ENCODE measurements at places on chromosomes 1 and 21.

DNA sequence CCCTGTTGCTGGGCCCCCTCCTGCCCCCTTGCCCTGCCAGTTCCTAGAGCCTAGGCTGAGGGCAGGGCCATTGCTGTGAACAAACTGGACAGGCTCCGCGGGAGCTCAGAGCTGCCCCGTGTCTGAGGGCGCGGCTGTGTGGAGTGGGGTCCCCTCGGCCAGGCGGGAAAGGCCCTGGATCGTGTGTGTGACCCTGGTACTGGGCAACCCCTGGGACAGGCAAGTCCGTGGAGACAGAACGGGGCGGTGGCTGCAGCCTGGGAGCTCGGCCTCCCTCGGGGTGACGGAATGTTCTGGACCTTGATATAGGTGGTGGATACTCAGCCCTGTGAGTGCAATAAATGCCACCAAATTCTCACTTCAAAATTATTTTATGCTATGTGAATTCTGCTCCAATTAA lies 27.7 kb upstream of the C1orf159 start:
- no peak for DNase-seq

DNA sequence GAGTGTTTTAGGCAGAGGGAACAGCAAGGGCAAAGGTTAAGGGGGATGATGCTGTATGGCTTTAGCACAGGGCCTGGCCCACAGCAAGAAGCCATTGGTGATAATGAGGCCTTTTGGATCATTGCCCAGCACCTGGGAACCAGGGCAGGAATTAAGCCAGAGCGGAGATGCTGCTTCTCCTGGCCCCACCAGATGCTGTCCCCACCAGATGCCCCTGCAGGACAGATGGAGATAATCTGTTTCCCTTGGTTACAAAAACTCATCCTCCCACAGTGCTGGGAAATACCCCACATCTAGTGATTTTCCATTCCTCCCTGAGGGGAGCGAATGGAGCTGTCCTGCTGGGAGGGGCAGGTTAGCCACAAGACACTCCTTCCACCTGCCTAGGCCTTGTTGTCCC lies 18.8 kb downstream of the OPRD1 start:
- no peak for DNase-seq

DNA sequence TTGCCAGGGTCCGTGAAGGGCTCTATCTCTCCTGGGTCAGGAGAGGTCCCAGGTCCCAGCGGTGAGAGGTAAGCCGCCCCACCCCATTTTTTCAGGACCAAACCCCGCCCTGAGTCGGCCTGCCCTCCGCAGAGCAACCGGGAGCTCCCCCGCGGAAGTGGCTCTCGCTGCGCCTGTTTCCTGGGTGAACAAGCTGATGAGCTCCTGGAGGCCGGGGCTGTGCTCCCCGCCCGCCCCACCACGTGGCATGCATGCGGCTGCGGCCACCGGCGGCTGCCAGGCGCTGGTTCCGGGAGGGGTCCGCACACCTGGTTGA lies 32.0 kb downstream of the ZBTB17 start:
- no peak for DNase-seq

- DNase-seq = no peak
Observed at GRCh38 chr1:112852276-112852675, 103.7 kb downstream of the SLC16A1 start.

DNA sequence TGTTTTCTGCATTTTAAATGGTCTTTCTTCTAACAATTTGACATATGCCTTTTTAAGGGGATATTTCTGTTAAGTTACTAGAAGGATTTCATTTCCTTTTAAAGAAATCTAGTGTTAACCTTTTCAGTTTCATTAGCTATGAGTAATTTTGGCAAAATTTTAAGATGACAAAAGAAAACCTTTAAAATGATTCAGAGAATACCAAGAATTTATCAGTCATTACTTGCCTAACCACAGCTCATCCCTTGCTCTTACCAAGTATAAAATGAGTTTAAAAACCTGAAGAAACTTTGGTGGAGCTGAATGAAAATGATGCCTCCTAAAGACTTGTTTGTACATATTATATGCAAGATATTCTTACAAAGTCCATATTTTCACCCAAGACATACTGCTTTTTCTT lies 101.7 kb downstream of the NEK7 start:
- no peak for DNase-seq

DNA sequence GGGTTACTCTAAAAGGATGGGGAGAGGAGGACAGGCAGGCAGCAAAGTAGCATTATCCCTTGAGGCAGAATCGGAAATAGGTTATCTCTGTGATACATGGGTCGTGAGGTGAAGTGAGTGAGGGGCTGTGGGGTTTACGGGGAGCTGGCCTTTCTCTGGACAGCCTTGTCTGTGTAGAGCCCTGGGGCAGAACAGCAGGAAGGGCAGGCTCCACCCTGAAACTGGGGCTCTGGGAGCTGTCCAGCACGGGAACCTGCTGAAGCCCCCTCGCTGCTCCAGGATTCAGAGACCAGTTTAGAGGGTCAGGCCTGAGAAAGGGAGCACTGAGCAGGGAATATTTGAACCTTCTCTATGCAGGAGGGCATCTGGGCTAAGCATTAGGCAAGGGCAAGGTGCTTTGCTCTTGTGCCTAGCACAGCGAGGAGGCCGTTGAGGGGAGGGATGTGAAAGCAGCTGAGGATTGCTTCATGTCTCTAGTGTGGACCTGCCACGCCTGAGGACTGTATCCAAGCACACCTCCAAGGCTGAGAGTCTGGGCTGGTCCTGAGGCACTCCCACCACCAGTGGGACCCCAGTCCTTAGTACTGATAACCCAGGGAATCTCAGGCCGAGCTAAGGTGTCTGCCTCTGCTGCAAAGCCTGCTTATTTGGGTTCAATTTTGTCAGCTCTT lies 55.8 kb downstream of the NAV1 start:
- no peak for DNase-seq

DNA sequence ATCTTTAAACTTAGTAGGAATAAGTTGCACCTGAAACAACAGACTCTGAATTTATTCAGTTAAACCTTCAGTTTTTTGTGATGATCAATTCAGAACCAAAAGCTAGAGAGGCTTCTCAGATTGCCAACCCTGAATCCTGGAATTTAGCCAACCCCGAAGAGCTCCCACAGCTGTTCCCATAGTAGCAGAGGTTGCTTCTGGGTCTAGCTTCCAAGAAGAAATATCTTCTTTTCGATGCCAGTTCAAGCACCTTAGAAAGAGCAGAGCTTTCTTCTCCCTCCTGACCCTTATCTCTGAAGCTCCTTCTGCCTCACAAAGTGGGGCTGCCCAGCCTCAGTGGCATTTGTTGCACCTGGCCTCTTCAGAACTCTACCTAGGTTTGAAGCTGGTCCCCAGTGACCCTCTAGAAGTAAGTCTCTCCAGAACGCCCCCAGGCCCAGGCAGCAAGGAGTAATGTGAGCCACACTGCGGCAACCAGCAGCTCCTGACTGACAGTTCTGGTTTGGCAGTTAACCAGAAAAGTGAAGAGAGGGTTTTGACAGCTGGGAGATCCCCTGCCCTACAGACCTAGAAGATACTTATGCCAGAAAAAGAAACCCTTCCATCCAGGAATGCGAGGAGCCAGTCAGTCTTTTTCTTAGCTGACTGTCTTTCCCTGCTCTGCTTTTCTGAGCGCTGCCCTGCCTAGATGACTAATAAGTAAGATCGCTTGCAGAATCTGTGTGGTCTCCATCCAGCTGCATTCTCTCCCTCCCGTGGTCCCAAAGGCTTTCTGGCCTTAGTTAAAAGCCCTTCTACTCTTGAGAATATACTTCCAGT lies 165.9 kb downstream of the ADGRL4 start:
- no peak for DNase-seq

- no peak for DNase-seq
Observed at GRCh38 chr1:7298749-7299151, 472.3 kb upstream of the VAMP3 start.

- DNase-seq = no peak
Observed at GRCh38 chr21:17612565-17613241, at the start of gene BTG3. BTG3 (minus strand) TSS chr21:17612901; CDS start chr21:17609144, 3,757 bp downstream.

DNA sequence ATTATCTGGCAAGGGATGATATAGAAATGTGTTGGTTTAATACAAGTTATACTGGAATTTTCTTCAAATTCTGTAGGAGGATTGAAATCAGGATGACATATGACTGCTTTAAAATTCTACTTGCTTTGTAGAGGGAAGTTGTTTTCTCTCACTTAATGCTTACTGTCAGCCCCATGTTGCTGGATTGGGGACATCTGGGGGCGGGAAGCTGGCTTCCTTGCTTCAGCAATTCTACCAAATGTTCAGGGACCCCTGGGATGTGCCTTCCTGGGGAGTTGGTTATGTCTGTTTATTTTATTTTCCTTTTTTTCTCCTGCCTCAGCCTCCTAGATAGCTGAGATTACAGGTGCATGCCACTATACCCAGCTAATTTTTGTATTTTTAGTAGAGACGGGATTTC lies 63.5 kb downstream of the CNIH3 start:
- DNase-seq = no peak

- peak; percentile 54 for DNase-seq
Observed at GRCh38 chr1:119731741-119732430, 20.2 kb downstream of the PHGDH start.

GRCh38 chr1:50852889-50853288 lies 107.2 kb downstream of the FAF1 start:
- DNase-seq = no peak

GRCh38 chr1:115669886-115670285 lies 28.1 kb downstream of the VANGL1 start:
- DNase-seq = no peak

All from C1 segment of cervical spinal cord (tissue), 14 donors.